ENCODE measurements at places on chromosomes 1 and 21.

DNA sequence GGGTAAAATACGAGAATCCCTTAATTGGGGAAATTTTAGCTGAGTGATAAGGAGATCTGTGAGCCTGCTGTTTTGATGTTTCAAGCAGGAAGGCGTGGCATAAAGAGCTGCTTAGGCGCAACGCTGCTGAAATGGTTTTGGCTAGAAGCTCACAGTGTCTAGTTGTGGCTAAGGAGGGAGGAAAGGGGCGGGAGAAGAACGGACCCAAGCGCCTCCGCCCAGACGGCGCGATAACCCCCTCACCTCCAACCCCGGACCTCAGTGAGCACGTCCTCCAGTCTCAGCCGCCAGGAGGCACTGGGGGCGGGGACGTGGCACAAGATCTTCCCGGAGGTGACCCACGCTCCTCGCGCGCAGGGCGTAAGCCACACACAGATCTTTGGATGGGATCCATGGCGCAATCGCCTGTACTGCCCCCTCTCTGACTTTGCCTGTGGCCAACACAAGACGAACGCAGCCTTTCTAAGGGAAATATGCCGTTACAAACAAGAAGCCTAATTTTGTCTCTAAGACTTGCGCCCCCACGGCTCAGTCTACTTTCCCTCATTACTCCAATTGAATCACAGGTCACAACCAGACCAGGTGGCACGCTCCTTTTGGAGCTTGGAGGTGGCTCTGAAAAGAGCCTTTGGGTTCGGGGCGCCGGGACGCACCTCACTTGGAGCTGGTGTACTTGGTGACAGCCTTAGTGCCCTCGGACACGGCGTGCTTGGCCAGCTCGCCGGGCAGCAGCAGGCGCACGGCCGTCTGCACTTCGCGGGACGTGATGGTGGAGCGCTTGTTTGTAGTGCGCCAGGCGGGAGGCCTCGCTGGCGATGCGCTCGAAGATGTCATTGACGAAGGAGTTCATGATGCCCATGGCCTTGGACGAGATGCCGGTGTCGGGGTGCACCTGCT, 23.4 kb upstream of the RNF187 start:
- DNase-seq, result peak; percentile 56

- no peak for DNase-seq
Observed at GRCh38 chr1:54273795-54274163, 73.8 kb downstream of the MRPL37 start.

- DNase-seq, result no peak
Observed at GRCh38 chr1:7586031-7586941, 184.8 kb upstream of the VAMP3 start.

- no peak for DNase-seq
Observed at GRCh38 chr21:46390603-46391545, 66.9 kb downstream of the PCNT start.

DNA sequence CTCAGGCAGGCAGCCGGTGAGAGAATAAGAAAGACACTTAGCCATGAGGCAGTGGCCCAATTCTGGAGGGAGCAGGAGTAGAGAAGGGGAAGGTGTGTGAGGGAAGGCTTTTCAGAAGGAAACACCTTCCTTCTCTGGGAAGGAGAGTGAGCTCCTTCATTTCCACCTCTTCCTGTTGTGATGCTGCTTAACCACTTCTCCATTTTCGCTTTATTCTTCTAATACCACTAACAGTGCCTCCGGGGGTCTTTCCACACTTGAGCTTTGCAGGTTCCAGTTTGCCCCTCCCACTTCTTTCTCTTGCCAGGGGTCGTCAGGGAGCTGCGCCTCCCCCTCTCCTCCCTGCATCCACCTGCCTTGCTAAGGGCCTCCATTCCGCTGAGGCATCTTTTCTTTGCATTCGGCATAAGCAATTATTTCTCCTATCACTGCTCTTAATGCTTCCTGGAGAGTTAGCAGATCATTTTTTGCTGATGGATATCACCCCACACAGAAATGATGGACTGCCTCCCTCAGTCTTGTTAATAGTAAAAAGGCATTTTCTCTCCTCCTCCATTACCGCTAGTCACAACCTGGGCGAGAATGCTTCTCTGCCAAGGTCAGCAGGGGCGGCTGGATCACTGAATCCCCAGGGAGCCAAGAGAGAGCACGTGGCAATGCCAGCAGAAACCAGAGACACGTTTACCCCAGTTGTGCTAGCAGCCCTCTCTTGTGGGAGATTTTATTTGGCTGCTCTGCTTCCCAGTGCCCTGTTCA, 74.8 kb downstream of the ELAVL4 start:
- no peak for DNase-seq

- DNase-seq, result no peak
Observed at GRCh38 chr1:156162430-156163037, 9.1 kb downstream of the SEMA4A start.

DNA sequence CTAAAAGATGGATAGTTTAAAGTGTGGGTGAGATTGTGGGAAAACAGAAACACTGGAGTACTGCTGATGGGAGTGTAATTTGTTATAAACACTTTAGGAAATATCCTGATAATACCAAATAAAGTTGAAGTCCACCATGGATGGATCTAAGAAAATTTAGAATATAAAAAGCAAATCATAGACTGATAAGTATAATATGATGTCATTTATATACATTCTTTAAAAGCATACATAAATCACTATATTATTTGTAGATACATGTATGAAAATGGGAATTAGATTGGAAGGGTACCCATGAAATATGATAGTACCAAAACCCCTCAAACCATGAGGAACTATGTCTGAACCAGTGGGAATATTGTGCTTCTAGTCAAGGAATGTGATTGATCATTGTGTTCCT, 7.9 kb downstream of the ZMPSTE24 start:
- DNase-seq, result no peak

DNA sequence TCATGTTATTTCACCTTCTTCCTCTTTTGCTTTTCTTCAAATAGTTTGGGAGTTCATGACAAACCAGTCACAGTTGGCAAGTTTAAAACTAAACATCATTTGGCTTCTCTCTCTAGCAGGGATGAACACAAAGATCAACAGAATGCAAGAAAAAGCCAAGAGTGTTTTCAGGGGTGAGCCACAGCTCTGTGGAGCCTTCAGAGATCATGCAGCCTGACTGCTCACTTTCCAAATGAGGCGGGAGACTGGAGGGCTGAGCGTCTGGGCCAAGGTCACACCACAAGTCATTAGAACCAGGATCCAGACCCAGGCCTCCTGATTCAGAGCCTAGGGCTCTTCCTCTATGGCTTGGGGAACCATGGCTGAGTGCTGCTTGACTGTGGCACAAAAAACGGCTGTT, 2.7 kb downstream of the DPT start:
- DNase-seq, result no peak

DNA sequence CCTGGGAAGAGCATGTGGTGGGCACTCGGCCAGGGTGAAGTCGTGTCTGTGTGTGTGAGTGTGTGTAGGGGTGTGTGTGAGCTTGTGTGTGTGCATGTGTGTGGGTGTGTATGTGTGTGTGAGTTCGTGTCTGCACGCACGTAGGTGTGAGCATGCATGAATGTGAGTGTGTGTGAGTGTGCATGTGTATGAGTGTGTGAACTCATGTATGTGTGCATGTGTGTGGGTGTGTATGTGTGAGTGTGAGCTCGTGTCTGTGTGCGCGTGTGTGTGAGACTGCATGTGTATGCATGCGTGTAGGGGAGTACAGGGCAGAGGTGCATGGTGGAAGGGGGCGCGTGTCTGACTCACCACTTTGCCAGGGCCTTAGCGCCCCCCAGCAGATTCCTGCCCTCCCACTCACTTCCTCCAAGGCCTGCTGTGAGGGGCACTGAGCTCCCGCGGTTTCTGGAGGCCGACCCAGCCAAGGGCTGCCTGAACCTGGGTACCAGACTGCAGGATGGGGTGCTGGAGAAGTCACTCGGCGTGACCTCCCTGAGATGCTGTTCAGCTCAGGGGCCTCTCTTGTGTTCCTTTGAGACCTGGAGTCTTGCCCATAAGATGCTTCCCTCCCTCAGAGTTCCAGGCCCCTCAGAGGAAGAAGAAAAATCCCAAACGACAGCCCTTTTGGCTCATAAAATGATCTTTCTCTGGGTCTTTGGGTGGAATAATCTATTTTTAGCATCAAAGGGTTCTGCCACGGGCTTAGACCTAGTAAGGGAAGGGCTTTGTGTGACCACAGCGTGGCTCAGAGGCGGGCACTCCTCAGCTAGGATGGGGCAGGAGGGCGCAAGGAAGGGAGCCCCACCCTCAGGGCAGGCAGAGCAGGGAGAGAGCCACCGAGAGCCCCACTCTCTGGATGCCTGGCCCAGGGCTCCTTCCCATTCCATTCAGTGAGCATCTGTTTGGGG, 41.1 kb upstream of the RUNX3 start:
- no peak for DNase-seq

DNA sequence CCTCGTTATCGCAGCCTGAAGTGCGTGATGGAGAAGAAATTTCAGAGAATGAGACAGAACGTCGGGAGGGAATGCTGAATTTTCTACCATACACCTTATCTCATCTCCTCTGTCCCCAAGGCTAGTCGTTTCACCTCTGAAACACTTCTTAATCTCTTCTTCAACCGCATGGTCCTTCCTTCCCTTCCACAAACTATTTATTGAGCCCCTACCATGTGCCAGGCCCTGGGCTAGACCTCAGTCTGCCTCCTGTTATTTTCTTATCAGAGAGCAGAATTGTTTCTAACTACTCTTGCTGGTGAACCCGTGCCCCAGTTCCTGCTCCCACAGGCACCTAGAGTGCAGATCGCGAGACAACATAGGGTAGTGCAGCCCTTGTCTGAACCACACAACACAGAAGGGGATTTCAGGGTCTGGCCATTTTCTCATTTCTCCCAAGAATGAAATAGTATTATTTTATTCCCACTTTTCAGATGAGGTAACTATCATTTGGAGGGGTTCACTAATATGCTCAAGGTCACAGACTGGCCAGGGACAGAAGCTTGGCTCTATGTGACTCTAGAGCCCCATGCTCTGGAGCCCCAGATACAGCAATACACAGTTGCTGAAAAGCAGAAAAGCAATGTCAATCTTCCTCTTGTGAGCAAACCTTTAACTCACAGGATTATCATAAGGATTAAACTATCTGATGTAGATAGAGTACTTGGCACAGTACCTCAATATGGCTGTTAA, 598 bp upstream of the ADIPOR1 start:
- no peak for DNase-seq

DNA sequence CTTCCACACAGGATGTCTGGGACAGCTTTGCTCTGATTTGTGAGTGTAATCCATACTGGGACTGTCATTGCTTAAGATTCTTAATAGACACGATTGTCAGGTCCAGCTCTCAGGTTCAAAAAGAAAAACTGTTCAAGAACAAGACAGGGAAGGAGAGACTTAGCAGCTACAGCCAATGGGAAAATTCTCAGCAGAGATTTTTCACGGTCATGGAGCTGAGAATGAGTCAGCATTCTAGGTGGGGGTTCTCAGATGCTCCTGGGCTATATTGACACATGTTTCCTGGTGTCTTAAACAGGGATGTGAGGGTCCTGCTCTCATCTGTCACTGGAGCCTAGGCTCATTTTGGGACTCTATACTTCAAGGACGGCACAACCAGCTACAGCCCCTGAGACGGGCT, 318.3 kb downstream of the RRAGC start:
- DNase-seq, result no peak

GRCh38 chr1:207950750-207951149, 39.8 kb upstream of the CD34 start:
- DNase-seq, result no peak

- DNase-seq, result peak; percentile 54
Observed at GRCh38 chr1:226690460-226690982, 48.6 kb downstream of the ITPKB start.

- DNase-seq, result no peak
Observed at GRCh38 chr1:44681905-44682882, 7.7 kb downstream of the ARMH1 start.

DNA sequence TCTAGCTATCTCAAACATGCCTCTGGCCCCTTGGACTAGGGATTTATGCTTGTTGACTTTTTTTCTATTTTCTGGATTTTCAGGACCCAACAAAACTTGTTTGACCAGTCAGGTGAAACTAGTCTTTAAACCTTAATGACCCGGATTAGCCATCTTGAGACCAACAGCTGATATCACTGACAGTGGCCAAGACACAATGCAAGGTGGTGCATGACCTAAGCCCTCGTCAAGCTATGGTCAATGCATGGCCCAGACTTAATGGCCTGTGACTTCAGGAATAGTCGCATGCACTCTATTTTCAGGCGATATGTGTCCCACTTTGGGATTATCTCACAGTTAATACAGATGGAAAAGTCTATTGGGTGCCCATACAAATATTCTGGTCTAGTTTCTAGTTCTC, 190.4 kb downstream of the ZBTB18 start:
- DNase-seq, result no peak

DNA sequence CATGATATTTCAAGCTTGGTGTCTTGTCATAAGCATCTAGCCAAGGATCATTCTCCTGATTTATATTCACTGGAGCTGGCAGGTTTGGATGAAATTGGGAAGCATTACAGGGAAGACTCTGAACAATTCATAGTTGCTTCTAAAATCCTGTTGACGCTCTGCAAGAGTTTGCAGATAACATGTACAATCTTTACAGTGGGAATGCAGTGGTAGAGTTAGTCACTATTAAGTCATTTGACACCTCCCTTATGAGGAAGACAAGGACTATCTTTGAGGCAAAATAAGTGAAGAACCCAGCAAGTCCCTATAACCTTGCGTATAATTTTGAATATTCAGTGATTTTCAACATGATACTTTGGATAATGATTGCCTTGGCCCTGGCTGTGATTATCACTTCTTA, 45.3 kb upstream of the CRB1 start:
- no peak for DNase-seq

GRCh38 chr1:240170266-240170665, 78.6 kb downstream of the FMN2 start:
- DNase-seq, result no peak

- no peak for DNase-seq
Observed at GRCh38 chr21:34559089-34559631, 47.1 kb upstream of the KCNE1 start.

DNA sequence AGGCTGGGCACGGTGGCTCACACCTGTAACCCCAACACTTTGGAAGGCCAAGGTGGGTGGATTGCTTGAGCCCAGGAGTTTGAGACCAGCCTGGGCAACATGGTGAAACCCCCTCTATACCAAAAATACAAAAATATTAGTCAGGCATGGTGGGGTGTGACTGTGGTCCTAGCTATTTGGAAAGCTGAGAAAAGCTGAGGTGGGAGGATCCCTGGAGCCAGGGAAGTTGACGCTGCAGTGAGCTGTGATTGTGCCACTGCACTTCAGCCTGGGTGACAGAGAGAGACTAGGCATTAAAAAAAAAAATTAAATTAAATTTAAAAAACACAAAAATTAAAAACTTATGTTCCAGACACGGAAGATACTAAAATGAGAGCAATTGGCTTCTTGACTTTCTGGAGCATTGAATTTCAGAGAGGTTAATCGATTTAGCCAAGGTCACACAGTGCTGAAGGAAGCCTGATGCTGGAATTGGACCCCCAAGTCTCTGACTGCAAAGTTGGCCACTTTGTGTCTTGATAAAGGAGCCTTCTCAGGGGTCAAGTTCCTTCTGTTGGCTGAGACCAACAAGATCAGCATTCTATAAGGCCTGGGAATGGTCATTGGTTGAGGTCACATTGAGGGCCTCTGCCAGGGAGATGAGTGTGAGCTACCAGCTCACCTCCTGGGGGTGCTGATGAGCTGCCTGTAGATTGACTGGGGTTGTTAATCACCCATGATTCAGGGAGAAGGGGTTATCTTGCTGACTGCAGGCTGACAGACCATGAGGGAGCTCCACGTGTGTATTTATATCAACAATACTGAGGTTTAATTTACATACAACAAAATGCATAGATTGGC, 54.3 kb downstream of the RPS6KA1 start:
- DNase-seq, result peak; percentile 42

All from stimulated activated CD4-positive, alpha-beta T cell treated with anti-CD3 and anti-CD28 coated beads, Interleukin-4, amount 100 ng/mL, for 24 hours (primary cell).